ENCODE measurements at places on chromosomes 4 and X.

- DNase-seq: no peak
Observed at GRCh38 chrX:51420610-51421009, 75.8 kb downstream of the NUDT11 start.

- no peak for DNase-seq
Observed at GRCh38 chr4:7227008-7227407, 34.7 kb downstream of the SORCS2 start.

GRCh38 chrX:113726466-113726865, 857.4 kb upstream of the HTR2C start:
- no peak for DNase-seq

DNA sequence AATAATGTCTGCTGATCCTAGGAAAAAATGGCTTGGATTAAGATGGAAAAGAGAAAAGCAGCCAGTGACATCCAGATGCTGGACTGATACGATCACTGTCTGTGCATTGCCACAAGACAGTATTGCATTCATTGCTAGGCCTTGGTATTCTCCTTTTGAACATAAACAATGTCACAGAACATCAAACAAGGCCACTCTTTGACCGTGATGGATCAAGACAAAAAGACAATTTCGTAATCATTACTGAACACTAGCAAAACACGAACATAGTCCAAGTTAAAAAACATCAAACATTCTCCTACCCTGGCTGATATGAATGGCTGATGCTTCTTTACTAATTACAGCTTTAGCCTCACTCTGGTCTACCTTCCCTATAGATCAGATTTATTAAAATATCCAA, 374.1 kb upstream of the CXorf51B start:
- DNase-seq: no peak

DNA sequence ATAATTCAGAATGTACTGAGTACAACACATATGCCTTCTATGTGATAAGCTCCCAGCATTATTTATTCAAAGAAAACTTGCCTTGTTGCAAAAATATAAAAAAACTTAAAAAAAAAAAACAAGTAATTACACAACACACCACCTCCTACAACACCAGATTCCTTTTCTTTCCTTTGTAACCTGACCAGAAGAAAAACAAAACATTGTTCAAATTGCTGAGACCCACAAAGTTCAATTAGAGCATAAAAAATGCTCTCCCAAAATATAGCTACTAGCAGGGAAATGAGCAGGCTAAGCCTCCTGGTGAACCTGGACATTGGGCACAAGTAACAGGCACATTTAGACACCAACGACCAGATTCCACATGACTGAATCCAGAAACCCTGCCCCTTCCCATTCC, 38.3 kb downstream of the MECP2 start:
- no peak for DNase-seq

DNA sequence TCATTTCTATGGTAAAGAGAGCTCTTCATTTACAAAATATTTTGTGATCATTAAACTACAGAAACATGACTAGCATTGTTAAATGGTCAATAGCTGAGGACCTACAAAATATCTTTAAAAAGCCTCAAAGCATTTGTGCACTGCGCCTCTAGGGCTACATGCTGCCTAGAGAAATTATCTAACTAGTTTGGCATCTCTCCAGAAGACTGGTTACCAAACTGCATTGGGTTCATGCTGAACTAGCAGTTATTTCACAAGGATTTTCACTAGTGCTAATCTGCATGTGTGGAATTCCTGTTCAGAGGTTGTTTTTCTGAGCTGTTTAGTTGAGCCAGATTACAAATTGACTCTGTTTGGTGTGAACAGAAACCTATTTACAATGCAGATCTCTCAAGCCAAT, 58.5 kb upstream of the PITX2 start:
- no peak for DNase-seq

DNA sequence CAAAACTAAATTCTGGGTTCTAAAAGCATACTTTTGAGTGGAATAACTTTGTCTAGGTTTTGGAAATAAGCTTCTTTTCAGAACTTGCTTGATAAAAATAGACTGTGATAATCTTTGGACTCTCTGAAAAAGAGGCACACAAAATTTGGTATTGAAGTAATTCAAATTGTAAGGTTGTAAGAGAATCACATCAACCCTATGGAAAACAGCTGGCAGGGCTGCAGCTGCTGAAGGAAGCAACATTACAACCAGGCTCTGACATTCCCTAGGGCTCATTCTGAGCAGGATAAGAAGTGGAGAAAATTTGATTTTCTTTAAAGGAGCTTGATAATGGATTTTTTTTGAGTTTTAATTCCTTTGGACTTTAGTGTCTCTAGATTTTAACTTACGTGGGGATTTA, 147.6 kb downstream of the FSTL5 start:
- no peak for DNase-seq

- DNase-seq: no peak
Observed at GRCh38 chr4:175504318-175504717, 307.7 kb downstream of the GPM6A start.

DNA sequence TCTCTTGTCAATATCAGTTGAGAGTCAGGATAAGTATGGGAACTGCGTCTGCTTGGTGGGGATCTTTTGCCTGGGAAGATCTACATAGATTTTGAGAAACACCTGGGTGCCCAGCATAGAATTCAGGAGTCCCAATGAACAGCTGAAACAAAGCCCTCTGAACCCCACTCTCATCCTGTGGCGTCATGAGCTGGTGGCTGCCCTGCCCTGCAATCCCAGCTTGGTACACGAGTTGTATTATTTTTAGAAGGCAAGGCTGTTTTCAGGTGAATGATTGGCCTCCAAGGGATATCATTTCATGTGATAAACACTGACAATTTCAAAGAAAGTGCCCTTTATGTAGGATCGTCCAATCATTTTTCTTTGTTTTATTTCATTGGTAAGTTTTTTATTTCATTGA, 60.8 kb downstream of the HCCS start:
- DNase-seq: no peak

DNA sequence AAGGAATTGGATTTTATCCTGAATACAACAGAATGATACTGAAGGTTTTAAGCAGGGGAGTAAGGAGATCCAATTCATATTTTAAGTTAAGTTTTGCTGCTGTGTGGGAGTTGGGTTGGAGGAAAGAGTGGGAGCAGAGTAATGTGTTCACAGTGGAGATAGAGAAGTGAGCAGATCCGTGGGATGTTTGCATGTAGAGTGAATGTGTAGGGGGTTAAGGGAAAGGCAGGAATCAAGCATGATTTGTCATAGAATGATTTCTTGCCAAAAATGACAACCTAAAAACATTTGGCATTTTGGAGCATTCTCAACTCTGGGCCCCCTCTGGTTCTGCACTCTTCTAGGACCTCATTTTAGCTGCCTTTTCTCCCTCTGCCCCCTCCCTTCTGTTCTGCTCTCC, 76.6 kb downstream of the ARHGAP10 start:
- no peak for DNase-seq
